ENCODE measurements at places on chromosomes 16 and 17.

GRCh38 chr16:78390508-78391324 lies 291.3 kb downstream of the WWOX start:
- no peak for DNase-seq

DNA sequence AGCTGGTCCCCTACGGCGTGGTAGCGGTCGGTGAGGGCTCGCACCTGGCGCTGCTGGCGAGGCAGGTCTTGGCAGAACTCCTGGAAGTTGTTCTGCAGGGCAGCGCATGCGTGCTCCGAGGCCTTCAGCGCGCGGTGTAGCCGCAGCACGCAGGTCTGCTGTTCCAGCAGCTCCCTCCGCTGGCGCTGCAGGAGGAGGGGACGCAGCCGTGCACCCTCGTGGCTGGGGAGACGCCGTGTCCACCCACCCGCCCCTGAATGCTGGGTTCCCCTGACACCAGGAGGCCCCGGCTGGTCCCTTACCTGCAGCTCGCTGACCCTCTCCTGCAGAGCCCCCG lies 12.2 kb downstream of the EVPL start:
- DNase-seq, result no peak

GRCh38 chr17:2176499-2177169 lies 121.7 kb downstream of the HIC1 start:
- no peak for DNase-seq

GRCh38 chr16:81710596-81710995 lies 68.5 kb upstream of the PLCG2 start:
- DNase-seq, result peak; percentile 54

- DNase-seq, result no peak
These were observed 3.6 kb downstream of the SDK2 start for GRCh38 chr17:73640691-73641090.

DNA sequence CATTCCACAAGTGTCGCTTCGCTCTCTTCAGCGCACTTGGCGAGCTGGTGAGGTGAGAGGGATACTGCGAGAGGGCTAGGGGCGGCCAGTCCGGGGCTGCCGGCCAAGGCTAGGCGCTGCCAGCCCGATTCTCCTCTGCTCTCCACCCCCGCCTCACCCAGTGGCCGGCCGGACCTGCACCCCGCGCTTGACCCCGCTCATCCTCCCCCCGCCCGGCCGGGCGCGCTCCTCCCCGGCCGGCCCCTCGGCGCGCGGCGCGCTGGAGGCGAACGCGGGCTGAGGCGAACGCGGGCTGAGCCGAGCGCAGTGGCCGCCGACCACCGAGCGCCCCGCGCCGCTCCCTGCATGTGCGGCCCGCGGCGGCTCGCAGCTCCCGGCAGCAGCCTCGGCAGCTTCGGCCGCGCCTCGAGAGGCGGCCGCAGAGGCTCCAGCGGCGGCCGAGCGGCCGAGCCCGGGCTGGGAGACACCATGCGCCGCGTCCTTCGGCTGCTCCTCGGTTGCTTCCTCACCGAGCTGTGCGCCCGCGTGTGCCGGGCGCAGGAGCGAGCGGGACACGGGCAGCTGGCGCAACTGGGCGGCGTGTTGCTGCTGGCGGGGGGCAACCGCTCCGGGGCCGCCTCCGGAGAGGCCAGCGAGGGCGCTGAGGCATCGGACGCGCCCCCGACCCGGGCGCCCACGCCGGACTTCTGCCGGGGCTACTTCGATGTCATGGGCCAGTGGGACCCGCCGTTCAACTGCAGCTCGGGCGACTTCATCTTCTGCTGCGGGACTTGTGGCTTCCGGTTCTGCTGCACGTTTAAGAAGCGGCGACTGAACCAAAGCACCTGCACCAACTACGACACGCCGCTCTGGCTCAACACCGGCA lies at the start of gene SHISA9:
Gene SHISA9 (plus strand): TSS at position 2 of the 865 bp plus-strand sequence.
- DNase-seq, result no peak

- DNase-seq, result no peak
These were observed 167.1 kb upstream of the ZFHX3 start for GRCh38 chr16:73214825-73215677.

DNA sequence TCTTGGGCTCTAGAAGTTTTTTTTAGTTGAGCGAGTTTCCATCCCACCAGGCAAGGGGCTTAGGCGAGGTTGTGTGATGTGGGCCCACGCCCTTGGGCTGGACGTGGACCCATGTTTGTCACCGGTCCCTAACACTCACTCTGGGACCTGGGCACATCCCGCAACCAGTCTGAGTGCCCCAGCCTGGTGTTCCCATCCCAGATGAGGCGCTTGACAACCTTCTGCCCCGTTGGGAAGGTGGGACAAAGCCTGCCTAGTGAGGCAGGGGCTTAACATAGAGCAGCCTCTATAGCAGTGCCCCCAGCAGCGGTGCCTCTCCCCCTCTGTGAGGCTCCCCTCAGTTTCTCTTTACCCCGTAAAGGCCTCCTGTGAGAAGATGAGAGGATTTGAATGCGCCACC lies 22.5 kb downstream of the CMIP start:
- peak; percentile 51 for DNase-seq

GRCh38 chr17:57999496-58000017 lies 7.5 kb downstream of the SRSF1 start:
- DNase-seq, result no peak

DNA sequence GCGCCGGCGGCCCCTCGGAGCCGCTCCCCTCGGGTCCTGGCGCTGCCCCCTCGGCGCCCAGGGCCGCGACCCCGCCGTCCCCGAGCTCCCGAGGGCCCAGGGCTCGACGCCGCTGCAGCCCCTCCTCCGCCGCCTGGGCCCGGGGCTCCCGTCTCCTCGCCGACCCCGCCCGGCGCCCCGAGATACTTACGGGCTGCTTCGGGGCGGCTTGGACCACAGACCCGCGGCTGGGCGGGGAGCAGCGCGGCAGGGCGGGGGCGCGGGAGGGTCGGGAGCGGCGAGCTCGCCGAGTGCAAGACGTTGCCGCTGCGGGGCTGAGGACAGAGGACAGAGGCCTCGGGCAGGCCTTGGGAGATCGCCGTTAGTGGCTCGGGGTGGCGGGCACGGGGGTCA lies 290 bp downstream of the TOB1 start:
- no peak for DNase-seq

DNA sequence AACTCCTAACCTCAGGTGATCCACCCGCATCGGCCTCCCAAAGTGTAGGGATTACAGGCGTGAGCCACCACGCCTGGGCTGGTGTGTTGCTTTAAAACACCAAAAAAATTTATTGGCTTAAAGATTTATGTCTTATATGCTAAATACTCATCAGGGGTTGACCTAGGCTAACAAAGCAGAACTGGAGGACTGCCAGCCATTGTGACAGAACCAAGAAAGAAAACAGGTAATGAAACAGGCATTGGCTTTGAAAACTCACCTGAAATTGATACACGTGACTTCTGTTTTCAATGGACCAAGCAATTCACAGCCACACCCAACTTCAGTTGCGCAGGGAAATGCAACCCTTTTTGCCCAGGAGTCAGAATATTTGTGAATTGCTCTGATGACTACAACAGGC lies 4.9 kb upstream of the PHAF1 start:
- no peak for DNase-seq

DNA sequence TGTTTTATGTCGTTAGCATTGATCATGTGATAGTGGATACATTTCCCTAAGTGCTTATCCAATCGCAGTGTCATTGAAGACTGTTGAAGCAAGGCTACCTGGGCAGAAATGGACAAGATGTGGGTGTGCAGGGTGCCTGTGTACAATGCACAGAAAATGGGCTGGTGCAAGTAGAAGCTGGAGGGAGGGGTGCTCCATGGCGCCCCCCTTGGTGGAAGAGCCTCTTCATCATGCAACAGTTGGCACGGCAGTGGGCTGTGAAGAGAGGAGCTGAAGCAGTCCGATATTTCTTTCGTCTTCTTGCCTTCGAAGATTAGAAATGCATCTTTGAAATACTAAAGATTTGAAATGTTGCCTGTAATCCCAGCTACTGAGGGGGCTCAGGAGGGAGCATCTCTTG lies 100.5 kb downstream of the PLCG2 start:
- DNase-seq, result no peak

- DNase-seq, result no peak
These were observed 79.5 kb downstream of the PMP22 start for GRCh38 chr17:15185625-15185991.

GRCh38 chr17:17740615-17741348 lies 59.5 kb downstream of the RAI1 start:
- DNase-seq, result no peak

DNA sequence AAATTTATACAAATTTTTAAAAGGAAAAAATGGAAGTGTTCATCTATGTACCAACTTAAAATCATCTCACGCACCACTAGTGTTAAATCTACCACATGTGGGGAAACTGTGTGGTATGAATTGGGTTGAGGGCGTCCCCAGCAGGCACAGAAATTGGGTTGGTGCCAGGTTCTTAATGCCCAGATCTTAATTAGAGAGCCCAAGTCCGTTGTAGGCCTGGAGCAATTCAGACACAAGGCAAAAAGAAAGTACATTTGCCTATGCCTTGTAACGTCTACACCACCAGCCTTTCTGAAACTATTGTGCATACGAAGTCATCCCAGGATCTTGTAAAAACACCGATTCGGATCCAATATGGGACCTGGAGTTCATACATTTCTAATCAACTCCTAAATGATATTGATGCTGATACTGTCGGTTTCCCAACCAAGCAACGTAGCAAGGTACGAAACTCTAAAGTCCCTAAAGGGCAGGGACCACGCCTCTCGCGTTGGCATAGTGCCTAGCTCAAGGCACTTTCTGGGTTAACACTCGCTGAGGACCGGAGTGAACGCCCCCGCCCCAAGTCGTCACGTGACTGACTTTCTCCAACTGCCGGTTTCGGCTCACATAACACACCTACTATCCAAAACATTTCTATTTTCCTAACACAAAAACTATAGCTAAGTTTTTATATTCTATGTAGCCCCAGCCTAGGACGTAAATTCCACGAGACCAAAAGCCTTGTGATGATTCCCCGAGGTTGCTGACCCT lies 945 bp upstream of the UQCRC2 start:
- peak; percentile 90 for DNase-seq

DNA sequence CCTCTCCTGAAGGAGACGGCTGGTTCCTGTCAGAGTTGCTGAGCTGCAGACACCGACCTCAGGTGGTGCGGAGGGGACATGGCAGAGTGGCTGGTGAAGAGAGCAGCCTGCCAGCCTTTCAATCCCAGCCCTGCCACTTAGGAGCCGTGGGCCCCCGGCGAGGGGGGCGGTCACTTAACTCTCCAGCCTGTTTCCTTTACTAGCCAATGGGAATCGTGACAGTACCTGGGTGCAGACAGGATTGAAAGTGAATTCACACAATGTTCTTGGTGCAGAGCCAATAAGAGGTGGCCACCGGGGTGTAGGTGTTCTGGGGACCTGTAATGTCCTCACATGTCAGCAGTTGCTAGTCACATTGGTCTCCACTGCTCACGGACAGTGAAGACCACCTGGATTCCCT lies 13.5 kb downstream of the ACE start:
- DNase-seq, result no peak

- DNase-seq, result no peak
These were observed 56.5 kb downstream of the COPRS start for GRCh38 chr17:31802502-31802901.

- DNase-seq, result no peak
These were observed 119.0 kb upstream of the HS3ST2 start for GRCh38 chr16:22694887-22695382.

DNA sequence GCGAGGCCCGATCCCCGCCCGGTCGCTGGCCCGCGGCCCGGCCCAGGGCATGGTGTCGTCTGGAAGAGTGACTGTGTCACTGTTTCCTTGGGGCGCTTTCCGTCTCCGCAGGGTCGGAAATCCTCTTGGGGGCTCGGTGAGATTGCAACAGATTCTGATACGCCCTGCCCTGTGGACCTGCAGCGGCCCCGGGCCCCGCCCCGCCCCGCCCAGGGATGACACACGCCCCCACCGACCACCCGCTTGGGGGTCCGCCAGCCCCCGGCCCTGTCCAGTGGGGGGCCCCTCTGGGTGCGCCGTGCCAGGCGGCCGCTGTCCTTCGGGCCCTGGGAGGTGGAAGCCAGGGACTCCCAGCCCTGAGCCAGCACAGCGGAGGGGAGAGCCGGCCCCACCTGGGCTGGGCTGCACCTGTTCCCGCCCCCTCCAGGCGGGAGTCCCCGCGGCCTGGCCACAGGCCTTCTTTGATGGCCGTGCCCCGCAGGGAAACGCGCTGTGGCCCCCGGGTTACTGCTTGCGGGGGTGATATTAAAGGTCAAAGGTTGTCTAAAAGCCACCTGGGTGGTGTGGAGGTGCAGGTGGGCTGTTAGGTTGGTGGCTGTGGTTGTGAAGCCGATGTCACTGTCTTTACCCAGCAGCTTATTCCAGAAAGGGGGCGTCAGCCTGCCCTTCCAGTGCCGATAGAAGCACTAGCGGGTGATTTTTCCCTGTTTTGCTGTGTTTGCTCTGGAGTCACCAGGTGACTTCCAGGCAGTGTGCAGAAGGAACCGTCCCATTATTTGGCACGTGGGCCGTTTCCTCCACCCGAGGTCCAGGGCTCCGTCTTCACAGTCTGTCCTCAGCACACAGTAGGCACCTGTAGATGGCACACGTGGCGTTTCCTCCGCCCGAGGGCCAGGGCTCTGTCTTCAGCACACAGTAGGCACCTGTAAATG lies 752 bp downstream of the TBC1D24 start:
- peak; percentile 84 for DNase-seq

GRCh38 chr16:31010585-31011325 lies at the start of gene STX1B:
STX1B (minus strand) TSS chr16:31010638; CDS start chr16:31010396, 242 bp downstream.
- DNase-seq, result no peak

DNA sequence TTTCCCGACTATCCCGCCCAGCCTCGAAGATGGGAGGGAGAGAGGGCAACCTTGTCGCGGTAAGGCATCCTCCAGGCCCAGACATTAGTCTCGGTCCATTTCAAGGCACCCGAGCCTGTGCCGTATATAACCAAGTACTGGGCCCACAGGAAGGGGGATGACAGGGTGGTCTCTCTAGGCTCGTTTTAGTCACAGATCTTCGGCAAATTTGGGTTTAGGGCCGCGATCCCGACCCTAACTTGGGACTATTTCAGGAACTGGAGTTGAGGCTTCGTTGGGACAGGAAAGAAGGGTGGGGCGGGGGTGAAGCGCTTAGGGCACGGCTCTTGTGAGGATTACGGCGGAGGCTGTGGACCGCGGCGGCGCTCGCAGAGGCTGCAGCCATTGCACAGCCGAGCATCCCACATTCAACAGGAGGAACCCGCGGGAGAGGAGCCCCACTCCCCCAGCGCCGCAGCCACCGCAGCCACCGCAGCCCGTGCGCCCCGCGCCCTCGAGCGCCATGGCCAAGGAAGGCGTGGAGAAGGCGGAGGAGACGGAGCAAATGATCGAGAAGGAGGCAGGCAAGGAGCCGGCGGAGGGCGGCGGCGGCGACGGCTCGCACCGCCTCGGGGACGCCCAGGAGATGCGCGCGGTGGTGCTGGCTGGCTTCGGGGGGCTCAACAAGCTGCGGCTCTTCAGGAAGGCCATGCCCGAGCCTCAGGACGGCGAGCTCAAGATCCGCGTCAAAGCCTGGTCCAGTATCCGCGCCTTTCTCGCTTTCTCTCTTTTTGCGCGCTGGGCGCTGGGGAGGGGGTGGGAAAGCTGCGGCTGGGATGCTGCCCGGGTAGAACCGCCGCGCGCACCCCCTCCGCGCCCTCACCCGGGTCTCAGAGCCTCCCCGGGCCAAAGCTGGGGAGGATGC lies at the start of gene VAT1L:
Gene VAT1L (plus strand): TSS at position 384 of the 904 bp plus-strand sequence. CDS start 119 bp downstream, at position 503.
- no peak for DNase-seq

All from spleen (tissue), 13 donors.